Caki2 (cell line): ENCODE measurements at places on chromosomes 7 and 10. TPM values are rescaled to one million over a fixed set of nuclear protein-coding genes. Genes with fewer than 3 reads are reported as not detected.

Gene CYTH3
- 7.0 and 18.9 TPM in 2 replicates for total RNA-seq

Gene BET1
- 46.6 and 50.7 TPM in 2 replicates for total RNA-seq

Gene ATP6V0A4
- 1.4 TPM in 1 of 2 replicates, not detected in the other for total RNA-seq

Gene BTBD16
- 0.14 and 0.88 TPM in 2 replicates for total RNA-seq

Gene NUDT13
- 3.4 and 4.7 TPM in 2 replicates for total RNA-seq

Gene NUTM2B
- 0.35 and 1.5 TPM in 2 replicates for total RNA-seq

Gene CYP3A4
- total RNA-seq: not detected in 2 replicates

Gene EPO
- total RNA-seq: not detected in 2 replicates

Gene SUN3
- total RNA-seq: not detected in 2 replicates

Gene VIM
- total RNA-seq: 4,560 and 4,793 TPM in 2 replicates

Gene HOXA3
- 3.3 and 32.9 TPM in 2 replicates for total RNA-seq

Gene UNC5B
- total RNA-seq: 0.20 TPM in 1 of 2 replicates, not detected in the other

Gene UNCX
- not detected in 2 replicates for total RNA-seq

Gene PNLIPRP2
- 1.4 TPM in 1 of 2 replicates, not detected in the other for total RNA-seq

Gene ECHDC3
- total RNA-seq: 29.5 and 36.8 TPM in 2 replicates

Gene CCDC71L
- total RNA-seq: 9.7 and 24.4 TPM in 2 replicates

Gene CYP3A5
- 0.49 and 6.0 TPM in 2 replicates for total RNA-seq

Gene DRGX
- not detected in 2 replicates for total RNA-seq

Gene UTF1
- not detected in 2 replicates for total RNA-seq

Gene CPA4
- 11.6 and 23.1 TPM in 2 replicates for total RNA-seq

Gene ACBD7
- total RNA-seq: 7.0 and 7.5 TPM in 2 replicates

Gene MINDY4
- total RNA-seq: 3.6 and 4.0 TPM in 2 replicates

Gene CLEC2L
- not detected in 2 replicates for total RNA-seq

Gene AS3MT
- total RNA-seq: 1.2 TPM in 1 of 2 replicates, not detected in the other

Gene CREB5
- total RNA-seq: 15.2 and 28.2 TPM in 2 replicates

Gene CASP7
- 26.1 and 39.6 TPM in 2 replicates for total RNA-seq

Gene HMX3
- not detected in 2 replicates for total RNA-seq

Gene POU6F2
- not detected in 2 replicates for total RNA-seq

Gene VIPR2
- total RNA-seq: not detected in 2 replicates

Gene PHKG1
- 1.3 TPM in 1 of 2 replicates, not detected in the other for total RNA-seq

Gene CDH23
- 0.03 TPM in 1 of 2 replicates, not detected in the other for total RNA-seq

Gene CLCN1
- not detected in 2 replicates for total RNA-seq

Gene ALDH18A1
- 168 and 184 TPM in 2 replicates for total RNA-seq

Gene NME8
- total RNA-seq: not detected in 2 replicates

Gene PVRIG
- total RNA-seq: 1.4 TPM in 1 of 2 replicates, not detected in the other
